ENCODE measurements at places on chromosomes 2 and 18. TPM values are rescaled to one million over a fixed set of nuclear protein-coding genes. Genes with fewer than 3 reads are reported as not detected.

Gene PLCD4
- total RNA-seq = 0.51 TPM

Gene C2orf92
- total RNA-seq = 3.0 TPM

DNA sequence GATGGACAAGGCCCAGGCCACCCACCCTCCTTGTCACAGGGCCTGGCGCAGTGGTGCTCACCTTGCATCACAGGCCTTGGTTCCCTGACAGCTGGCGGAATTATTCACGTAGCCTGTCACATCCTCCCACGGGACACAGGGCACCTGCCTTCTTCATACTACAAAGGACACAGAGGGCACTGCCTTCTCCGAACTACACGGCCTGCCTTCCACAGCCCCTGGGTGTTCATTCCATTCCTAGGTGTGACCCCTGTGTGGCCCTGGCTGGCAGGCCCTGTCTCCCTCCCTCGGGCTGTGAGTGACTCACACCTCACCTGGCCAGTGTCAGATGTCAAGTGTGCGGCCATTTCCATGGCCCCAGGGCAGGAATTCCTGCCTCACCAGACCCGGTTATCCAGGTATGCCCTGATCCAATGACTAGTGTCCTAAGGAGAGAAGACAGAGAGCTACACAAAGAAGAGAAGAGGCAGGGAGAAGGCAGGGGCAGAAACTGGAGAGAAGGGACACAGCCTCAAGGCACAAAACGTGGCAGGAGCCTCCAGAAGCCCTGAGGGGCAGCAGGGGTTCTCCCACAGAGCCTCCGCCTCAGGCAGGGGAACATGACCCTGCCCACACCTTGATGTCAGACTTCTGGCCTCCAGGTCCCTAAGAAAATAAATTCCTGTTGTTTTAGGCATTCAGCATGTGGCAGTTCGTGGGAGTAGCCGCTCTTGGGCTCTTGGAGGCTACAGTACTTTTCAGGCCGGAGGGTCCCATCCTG lies 43.4 kb downstream of the MBP start:
- H3K36me3 ChIP-seq = no peaks in the 10 kb centered on the region
- peak overlapping the region; percentile 35 for H3K27ac ChIP-seq
- H3K4me1 ChIP-seq = peaks cover 61% of the 10 kb centered on the region
- no peak overlapping the region for H3K4me3 ChIP-seq
- no peaks in the 10 kb centered on the region for H3K27me3 ChIP-seq
- DNase-seq = no peak

- no peak overlapping the region for H3K4me3 ChIP-seq
- no peak overlapping the region for H3K27ac ChIP-seq
- H3K27me3 ChIP-seq = no peaks in the 10 kb centered on the region
- H3K36me3 ChIP-seq = no peaks in the 10 kb centered on the region
- no peak for DNase-seq
Measured at GRCh38 chr2:54347622-54348021, 91.6 kb upstream of the TSPYL6 start.

- H3K4me3 ChIP-seq = no peak overlapping the region
- H3K36me3 ChIP-seq = no peaks in the 10 kb centered on the region
- H3K27ac ChIP-seq = no peak overlapping the region
- DNase-seq = no peak
- H3K27me3 ChIP-seq = no peaks in the 10 kb centered on the region
Measured at GRCh38 chr2:24517247-24517646, 26.2 kb downstream of the NCOA1 start.

GRCh38 chr2:27724191-27724590 lies 47.3 kb upstream of the MRPL33 start:
- H3K4me3 ChIP-seq = no peak overlapping the region
- H3K27me3 ChIP-seq = no peaks in the 10 kb centered on the region
- no peaks in the 10 kb centered on the region for H3K36me3 ChIP-seq
- H3K27ac ChIP-seq = peak overlapping the region; percentile 75
- DNase-seq = no peak
- H3K4me1 ChIP-seq = peaks cover 60% of the 10 kb centered on the region

Gene COL3A1
- 86.4 TPM for total RNA-seq

Gene PROKR1
- total RNA-seq = not detected

DNA sequence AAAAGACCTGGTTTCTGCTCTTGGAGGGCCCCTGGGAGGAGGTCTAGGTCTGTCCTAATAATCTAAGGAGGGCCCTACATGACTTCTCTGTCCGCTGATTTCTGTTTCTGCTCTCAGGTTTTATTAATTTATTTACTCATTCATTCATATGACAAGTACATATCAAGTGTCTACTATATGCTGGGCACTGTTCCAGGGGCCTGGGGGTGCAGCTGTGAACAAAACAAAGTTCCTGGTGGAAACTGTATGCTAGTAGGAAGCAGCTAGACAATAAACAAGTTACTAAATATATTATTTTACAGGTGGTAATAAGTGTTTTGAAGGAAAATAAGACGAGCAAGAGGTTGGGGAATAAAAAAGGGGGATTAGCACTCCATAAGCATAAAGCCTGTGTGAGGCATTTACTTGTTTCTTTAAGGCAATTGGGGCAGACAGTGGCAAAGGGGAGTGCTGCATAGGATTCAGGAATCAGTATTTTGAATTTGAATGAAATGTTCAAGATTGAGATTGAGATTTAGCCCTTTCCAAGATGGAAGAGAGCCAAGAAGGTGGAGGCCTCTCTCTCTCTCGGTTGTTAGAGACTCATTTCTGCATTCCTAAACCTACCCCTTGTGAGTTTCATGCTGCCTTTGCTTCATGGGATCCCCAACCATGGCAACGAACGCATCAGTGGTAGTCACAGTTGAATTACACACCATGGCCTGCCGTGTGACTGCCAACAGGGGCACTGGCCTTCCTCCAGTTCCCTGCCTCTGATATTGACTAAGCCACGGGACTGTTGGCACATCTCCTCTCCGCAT lies 28.3 kb downstream of the DRC1 start:
- H3K27me3 ChIP-seq = no peaks in the 10 kb centered on the region
- no peak overlapping the region for H3K27ac ChIP-seq
- no peaks in the 10 kb centered on the region for H3K4me1 ChIP-seq

GRCh38 chr18:35466334-35466733 lies 31.4 kb downstream of the INO80C start:
- H3K27ac ChIP-seq = no peak overlapping the region
- no peak overlapping the region for H3K4me3 ChIP-seq
- H3K4me1 ChIP-seq = peaks cover 18% of the 10 kb centered on the region

DNA sequence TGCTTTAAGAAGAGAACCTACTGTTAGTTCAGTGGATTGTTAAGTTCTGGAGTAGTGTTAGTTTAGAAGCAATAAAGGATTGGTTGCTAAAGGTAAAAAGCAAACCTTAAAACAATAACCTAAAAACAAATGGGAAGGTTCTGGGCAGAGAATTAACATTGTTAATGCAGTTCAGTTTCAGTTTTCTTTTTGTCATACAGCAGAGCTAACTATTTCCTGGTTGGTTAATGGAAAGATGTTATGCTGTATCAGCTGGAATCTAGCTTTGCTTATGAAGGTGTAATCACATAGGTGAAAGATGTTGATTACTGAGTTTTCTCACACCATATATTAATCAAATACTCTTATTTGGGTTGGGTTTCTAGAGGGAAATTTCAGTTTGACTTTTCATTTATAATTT lies 23.8 kb downstream of the SMAD4 start:
- H3K4me3 ChIP-seq = no peak overlapping the region
- no peak overlapping the region for H3K27ac ChIP-seq
- no peaks in the 10 kb centered on the region for H3K4me1 ChIP-seq
- H3K36me3 ChIP-seq = peaks cover 29% of the 10 kb centered on the region
- DNase-seq = no peak

Gene SCN3A
- total RNA-seq = 2.6 TPM
